ENCODE measurements at places on chromosomes 1 and 21. TPM values are rescaled to one million over a fixed set of nuclear protein-coding genes. Genes with fewer than 3 reads are reported as not detected.
A peak's percentile ranks its signal among the peaks of the same experiment; 100 is the strongest.

DNA sequence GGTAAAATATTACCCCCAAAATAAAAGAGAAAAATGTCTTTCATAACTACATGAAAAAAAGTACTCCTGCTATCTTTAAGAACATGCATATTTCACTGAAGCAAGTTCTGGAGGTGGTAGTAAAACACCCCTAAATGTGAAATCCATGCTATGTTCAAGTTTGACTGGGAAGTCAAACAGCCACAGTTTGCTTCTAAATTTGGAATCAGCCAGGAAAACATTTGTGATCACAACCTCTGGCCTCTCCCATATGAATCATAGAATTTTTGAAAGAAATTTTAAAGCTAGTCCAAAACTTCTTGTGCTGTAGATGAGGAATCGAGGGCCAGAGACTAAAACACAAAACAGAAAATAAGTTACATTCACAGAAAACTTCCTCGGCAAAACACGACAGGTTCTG is 6.6 kb downstream of the SORT1 start:
- DNase-seq, result peak; percentile 45
- H3K36me3 ChIP-seq, result no peaks in the 10 kb centered on the region
- H3K4me3 ChIP-seq, result no peak overlapping the region
- no peak overlapping the region for H3K27ac ChIP-seq

SIM2 gene
- total RNA-seq, result not detected

DNA sequence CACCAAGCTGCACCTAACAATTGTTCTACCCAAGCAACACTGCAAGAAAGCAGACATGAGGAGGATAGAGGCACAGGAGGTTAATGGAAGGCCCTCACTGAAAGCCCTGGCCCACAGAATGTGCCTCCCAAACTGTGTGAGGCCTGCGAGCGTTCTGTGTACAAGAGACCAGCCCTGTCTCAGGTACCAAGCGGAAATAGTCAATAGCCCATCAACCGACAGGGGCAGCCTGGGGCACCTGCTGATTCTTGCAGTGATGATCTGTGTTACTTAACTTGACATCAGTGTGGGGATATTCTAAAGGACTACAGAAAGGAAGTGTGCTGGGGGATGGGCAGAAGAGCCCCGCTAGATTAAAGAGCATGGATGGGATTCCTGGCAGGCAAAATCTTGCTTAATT is 392.4 kb downstream of the KCNH1 start:
- no peaks in the 10 kb centered on the region for H3K36me3 ChIP-seq
- H3K4me1 ChIP-seq, result no peaks in the 10 kb centered on the region
- no peaks in the 10 kb centered on the region for H3K27me3 ChIP-seq
- no peak for DNase-seq

DNA sequence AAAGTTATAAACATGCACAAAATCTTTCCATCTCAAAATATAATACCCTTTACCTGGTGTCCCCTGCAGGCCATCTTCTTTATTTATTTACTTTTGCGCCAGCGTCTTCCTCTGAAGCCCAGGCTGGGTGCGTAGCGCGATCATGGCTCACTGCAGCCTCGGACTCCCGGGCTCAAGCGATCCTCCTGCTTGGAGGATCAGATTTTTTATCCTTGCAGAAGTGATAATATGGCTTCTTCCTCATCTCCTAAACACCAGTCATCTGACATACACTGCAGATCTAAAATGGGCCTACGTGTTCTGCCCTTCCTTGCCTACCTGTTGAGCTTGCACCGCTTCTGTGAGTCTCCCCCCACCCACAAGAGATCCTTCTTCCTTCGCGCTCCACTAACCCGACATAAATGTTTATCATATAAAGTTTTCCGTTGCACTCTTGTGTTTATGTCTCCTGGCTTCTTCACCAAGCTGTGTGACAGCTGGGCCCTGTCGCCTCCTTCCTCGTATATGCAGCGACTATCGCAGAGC is 506 bp upstream of the SRP9 start:
- no peak for DNase-seq
- H3K4me1 ChIP-seq, result peaks cover 23% of the 10 kb centered on the region
- H3K4me3 ChIP-seq, result no peak overlapping the region
- no peaks in the 10 kb centered on the region for H3K27me3 ChIP-seq
- peaks cover 5% of the 10 kb centered on the region for H3K36me3 ChIP-seq

DNA sequence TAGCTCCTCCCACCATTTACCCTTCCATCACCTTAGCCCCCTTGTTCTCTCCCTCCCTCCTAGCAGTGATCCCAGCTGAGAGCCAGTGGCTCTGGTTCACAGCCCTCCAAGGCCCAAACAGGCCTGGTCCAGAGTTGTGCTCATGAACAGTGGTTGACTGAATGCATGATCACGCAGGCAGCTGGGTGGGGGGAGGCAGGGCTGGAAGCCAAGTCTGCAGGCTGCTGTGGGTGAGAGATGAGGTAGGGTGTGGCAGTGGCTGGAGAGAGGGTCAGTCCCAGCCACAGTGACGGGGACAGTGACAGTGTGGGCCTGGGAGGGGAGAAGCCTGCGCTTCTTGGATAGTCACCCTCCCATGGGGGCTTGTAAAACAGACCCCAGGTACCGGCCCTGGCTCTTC is 22.2 kb downstream of the EPHA8 start:
- H3K27me3 ChIP-seq, result peaks cover 7% of the 10 kb centered on the region
- no peak overlapping the region for H3K4me3 ChIP-seq
- H3K27ac ChIP-seq, result no peak overlapping the region
- no peak for DNase-seq

- no peak overlapping the region for H3K4me3 ChIP-seq
- no peaks in the 10 kb centered on the region for H3K4me1 ChIP-seq
- no peaks in the 10 kb centered on the region for H3K36me3 ChIP-seq
Measured at GRCh38 chr1:77416692-77417450, 135.1 kb downstream of the AK5 start.

DNA sequence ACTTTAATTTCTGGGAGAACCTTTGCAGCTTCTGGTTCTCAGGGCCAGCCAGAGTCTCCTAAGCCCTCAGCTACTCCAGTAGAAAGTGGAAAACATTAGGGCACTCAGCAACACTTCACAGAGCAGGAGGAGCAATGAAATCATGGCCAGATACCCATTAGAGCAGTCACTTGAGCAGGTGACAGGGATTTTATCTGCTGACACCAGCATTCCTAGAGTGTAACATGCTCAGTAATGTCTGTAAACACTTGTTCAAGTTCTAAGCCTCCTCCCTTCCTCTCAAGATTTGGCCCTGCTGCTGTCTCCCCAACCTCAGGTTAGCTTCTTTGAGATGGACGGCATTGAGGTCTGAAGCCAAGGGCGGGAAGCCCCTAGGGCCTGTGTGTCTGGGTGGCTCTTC is 218.0 kb downstream of the GRIK3 start:
- DNase-seq, result no peak
- H3K36me3 ChIP-seq, result no peaks in the 10 kb centered on the region
- no peaks in the 10 kb centered on the region for H3K27me3 ChIP-seq
- no peak overlapping the region for H3K4me3 ChIP-seq

EPS8L3 gene
- total RNA-seq, result 0.52 TPM
